Lung (tissue), 17 donors: ENCODE measurements at places on chromosomes 5 and 9. TPM values are rescaled to one million over a fixed set of nuclear protein-coding genes. Genes with fewer than 3 reads are reported as not detected.

DNA sequence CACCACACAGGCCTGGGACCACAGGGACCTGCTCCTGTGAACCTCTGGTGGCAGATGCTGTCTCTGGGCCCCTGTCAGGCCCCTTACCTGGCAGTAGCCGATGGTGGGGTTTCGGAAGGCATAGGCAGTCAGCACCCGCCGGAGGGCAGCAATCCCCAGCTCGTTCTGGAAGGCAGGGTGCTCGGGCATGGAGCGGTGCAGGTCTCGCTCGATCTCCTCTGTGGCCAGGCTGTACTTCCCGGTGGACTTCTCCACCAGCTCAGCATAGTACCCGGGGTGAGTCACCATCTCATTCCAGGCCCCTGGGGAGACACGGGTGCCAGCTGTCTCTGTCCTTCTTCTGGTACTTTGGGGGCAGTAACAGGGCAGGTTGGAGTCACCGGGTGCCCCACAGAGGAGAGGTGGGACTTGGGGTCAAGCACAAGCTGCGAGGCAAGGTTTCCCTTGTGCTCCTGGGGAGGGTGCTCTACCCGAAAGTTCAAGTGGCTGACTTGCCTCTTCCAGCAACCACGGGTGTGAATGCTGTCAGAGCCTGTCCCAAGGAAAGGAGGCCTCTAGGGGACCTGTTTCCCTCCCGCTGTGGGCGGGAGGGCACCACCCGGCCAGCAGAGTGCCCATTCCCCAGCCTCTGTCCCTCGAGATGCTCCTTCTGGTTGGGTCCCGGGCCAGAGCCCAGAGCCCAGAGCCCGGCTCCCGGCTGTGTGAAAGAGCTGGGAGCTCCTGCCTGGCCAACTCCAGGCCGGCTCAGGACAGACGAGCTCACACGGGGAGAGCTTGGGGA is 19.8 kb upstream of the MRNIP start:
- no peak for DNase-seq

DNA sequence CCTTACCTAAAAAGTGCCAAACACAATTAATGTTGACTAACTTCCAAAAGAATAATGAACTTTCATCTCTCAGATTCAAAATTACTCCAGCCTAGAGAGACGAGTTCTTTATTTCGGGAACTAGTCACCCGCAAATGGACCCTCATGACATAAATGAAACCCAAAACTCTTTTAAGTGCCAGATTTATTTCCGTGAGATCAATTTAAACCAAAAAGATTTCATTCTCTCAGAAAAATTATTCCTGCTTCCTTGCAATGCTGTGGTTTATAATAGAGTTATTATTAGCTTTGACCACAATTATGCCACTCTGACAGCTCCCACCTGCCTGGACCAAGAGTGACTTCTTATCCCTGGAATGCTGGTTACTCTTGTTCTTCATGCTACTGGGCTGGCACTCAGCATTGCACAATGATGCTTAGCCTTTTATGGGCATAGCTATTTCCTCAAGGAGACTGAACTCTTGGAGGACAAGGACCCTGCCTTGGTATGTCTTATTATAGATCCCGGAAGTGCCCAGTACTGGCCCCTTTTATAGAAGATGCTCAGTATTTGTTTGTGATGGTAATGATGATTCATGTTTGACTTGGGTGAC is 183.5 kb downstream of the SNX18 start:
- peak; percentile 86 for DNase-seq

GRCh38 chr5:96680759-96681470 is 18.7 kb downstream of the CAST start:
- DNase-seq: no peak

- DNase-seq: no peak
Measured at GRCh38 chr5:169707686-169708085, 70.6 kb downstream of the DOCK2 start.

GRCh38 chr5:14871214-14872069 is at the start of gene ANKH:
Gene ANKH, minus strand, starts transcription at chr5:14871778. Its CDS starts 331 bp downstream, at chr5:14871447.
- DNase-seq: peak; percentile 84

DNA sequence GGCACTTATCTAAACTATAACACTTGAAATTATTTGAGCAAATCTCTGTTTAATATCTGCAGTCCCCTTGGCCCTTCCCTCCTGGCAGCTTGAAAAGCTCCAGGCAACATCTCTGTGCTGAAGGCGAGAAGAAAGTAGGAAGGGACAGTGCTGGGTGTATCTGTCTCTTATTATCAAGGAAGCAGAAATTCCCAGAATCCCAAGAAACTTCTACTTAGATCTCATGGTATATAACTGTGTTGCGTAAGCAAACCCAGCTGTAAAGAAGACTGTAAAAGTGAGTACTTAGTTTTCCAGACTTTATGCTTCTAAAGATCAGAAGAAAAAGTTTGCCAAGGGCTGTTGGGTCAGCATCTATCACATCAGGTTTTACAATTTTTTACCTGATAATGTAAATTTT is 1869.8 kb downstream of the MAT2B start:
- DNase-seq: no peak

DNA sequence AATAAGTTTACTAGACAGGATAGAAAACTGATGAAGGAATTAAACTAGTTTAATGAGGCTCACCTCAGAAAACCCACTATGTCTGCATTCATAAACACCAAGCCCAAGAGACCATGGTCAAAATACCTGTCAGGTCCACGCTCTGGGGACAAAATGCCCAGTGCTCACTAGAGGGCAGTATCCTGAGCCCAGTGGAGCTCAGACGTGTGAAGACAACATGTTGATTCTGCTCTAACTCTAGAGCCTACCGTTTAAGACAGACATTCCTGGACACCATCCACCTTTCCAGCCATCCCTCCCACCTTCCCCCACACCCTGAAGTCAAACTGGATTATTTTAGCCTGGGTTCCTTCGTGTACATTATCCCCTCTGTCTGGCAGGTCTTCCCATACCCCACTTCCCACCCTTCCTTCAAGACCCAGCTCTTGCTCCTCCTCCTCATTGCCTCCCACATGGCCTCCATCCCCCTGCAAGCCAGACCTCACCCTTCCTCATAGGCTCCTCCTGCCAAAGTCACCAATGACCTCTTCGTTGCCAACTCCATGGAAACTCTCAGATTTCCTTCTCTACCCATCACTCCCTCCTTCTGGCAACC is 142.3 kb upstream of the FSTL4 start:
- DNase-seq: peak; percentile 29

- peak; percentile 38 for DNase-seq
Measured at GRCh38 chr9:133826289-133827085, 88.3 kb upstream of the SARDH start.

GRCh38 chr5:30880514-30880913 is 313.0 kb upstream of the CDH6 start:
- no peak for DNase-seq

- peak; percentile 66 for DNase-seq
Measured at GRCh38 chr9:114072184-114073140, 5.6 kb downstream of the AMBP start.

- no peak for DNase-seq
Measured at GRCh38 chr9:92266486-92266885, 27.0 kb downstream of the IARS1 start.

DNA sequence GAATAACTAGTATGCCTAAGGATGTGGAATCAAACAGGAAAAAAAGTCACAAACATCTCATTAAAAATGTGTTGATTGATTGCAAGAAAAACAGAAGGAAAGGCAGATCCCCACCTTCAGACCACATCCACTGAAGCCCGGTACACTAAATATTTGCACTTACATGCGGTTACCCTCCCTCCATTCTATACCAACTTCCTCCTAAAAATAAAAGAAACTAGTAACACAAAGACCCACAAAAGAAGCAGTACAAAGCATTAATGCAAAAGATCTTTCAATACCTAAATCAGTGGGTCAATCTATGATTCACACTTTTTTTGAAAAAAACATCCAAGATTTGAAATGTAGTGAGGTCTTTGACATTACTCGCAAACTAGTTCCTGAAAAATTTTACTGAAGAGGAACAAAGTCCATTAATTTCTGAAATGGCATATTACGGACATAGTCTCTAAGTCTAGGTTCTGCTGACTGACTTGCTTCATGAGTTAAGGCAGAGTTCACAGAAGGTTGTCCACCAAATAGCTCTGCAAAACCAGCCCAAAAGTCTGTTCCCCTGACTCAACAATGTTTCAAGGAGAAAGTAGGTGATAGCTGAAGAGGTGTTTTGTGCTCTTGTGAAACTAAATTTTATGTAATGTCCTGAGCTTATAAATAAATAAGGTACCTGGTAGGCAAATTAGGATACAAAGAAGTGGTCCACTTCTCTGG is 100.7 kb downstream of the PAM start:
- no peak for DNase-seq

DNA sequence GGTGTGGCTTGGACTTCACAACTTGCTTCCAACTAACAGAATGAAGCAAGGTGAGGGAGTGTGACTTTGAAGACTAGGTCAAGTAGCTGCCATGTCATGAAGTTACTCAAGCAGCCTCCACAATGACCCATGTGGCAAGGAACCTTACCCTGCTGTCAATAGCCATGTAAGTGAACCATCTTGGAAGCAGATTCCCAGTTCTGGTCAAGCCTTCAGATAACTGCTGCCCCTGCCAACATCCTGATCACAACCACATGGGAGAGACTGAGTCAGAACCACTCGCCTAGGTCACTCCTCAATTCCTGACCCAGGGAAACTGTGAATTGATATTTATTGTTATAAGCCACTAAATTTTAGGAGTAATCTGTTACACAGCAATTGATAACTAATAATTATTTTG is 10.9 kb downstream of the ZCCHC10 start:
- no peak for DNase-seq

- no peak for DNase-seq
Measured at GRCh38 chr5:137565450-137565849, 66.3 kb upstream of the SPOCK1 start.

- DNase-seq: peak; percentile 14
Measured at GRCh38 chr5:165029099-165029870, 1523.9 kb downstream of the MAT2B start.

GRCh38 chr5:114360816-114361723 is 800 bp upstream of the KCNN2 start:
- DNase-seq: peak; percentile 54

- DNase-seq: no peak
Measured at GRCh38 chr9:114616684-114617520, 5.8 kb downstream of the TMEM268 start.

The HAND1 gene
- total RNA-seq: 0.21 TPM

The PCDHGB4 gene
- total RNA-seq: 12.1 TPM

The GAS1 gene
- total RNA-seq: 21.2 TPM

The FAM120A gene
- 110 TPM for total RNA-seq

The CDH9 gene
- total RNA-seq: not detected

The PCSK1 gene
- total RNA-seq: 3.3 TPM

The CPLANE1 gene
- 21.6 TPM for total RNA-seq

The MLANA gene
- total RNA-seq: not detected

The PCDHGB5 gene
- total RNA-seq: 10.0 TPM

The PRRT1B gene
- total RNA-seq: 5.9 TPM

The SLC27A6 gene
- total RNA-seq: 3.4 TPM

The ADGRV1 gene
- total RNA-seq: 66.2 TPM
